Endodermal cell (in vitro differentiated cells): ENCODE measurements at places on chromosomes 11 and 22. TPM values are rescaled to one million over a fixed set of nuclear protein-coding genes. Genes with fewer than 3 reads are reported as not detected.
A peak's percentile ranks its signal among the peaks of the same experiment; 100 is the strongest.

DNA sequence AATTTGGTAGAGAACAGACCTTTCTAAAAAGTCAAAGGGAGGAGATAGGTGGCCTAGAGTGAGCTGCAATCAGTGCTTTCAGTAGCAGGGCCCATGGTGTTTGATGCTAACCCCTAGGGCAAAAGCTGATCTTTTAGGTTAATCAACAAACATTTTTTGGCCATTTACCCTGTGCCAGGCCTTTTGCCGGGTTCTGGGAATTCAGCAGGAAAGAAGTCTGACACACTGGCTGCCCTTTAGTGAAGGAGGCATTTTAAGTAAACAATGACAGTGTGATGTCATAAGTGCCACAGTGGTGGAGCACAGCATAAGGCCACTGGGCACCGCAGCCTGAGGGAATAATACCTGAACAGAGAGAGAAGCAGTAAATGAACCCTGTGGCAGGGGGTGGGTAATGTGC, 29.0 kb downstream of the C22orf31 start:
- DNase-seq: no peak

DNA sequence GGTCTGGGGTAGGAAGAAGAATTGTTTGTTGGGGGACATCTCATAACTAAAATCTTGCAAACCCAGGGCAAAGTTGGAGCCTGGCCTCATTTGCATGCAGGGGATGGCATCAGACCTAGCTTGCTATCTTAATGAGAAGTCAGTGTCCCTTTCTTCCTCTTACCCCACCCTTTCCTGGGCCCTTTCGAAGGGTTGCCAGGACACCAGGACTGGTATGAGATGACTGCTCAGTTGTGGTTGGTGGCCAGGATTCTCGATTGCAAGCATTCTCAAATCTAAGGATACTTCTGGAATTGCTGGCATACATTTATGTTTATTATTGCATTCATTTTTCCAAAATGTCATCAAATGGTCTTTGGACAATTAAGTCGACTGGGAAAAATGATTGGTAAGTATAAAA, 131.0 kb downstream of the SLC1A2 start:
- DNase-seq: no peak

GRCh38 chr11:93614173-93614722, 47.2 kb upstream of the CEP295 start:
- peak; percentile 59 for DNase-seq

DNA sequence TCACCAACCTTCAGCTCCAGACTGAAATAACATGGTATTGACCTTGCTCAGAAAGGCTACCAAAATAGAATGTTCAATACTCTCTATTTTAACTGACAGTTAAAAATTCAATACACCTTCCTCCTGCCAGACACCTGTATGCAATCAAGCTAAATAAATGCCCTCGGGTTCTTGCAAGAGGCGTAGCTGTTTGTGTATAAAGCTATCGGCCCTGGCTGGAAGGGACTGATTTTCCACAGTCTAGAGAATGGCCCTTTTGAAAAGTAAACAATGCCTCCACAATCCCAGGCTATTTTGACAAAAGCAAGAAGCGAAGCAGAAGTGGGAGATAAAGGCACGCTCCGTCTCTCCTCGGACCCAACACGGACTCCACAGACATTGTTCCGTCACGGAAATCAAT, 791.2 kb downstream of the BRD1 start:
- DNase-seq: no peak

- DNase-seq: no peak
These were observed at the start of gene MRPL23 for GRCh38 chr11:1946812-1947484. MRPL23 (plus strand) TSS chr11:1947332; CDS start chr11:1947363, 31 bp downstream.

The HBD gene
- total RNA-seq: not detected in 3 replicates

The FAT3 gene
- total RNA-seq: 24.9 and 26.2 TPM in 2 replicates

GRCh38 chr22:40666151-40666848, 13.0 kb upstream of the MCHR1 start:
- DNase-seq: no peak

DNA sequence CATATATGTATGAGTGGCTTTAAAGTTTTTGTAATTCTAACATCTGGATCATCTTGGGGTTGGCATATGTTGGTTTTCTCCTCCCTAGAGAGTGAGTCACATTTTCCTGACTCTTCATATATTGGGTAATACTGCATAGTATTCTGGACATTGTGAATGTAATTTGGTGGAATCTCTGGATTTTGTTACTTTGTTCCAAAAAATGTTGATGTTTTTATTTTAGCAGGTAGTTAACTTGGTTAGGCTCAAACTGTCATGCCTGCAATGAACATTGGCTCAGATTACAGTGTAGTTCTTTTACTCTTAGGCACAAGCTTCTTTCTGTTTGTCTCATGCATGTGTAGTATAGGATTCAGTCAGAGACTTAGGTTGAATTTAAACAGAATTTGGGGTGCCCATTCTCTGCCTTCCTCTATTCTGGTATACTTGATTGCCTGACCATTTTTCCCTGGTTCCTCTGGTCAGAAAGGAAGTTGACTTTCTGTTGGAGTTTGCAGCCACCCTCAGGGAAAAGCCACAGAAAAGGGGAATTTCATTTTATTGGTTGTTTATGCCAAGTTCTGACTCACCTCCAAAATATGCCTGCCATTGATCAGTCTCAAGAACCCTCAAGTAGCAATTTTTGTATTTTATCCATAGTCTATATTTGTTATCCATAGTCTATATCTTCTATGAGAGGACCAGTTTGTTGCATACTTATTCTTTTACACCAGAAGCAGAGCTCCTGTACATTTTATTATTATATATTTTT, 151.7 kb downstream of the UVRAG start:
- DNase-seq: no peak

DNA sequence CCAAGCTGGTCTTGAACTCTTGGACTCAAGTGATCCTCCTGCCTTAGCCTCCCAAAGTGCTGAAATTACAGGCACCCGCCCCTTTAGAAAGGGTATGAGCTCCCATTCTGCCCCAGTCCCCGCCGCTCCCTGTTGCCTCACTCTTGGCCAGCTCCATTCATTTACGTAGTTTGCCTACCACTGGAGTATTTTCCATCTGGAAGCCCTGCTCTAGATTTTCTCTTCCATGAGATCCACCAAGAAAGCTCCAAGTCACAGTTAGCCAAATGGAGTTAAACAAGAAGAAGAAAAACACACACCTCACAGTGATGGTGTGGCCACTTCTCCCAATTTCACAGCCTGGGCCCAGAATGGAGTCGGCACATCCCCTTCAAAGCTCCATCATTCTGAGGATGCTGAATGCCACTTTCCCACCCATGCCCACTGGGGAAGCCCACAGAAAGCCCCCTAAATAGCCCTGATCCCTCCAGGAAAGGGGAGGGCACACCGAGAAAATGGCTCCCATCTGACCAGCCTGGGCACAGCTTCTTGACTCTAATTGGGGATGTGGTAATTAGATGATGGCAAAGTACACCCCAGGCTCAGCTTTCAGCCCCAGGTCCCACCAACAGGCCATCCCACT, 381.2 kb downstream of the MN1 start:
- DNase-seq: no peak

GRCh38 chr11:95419915-95420314, 188.9 kb upstream of the SESN3 start:
- no peak for DNase-seq

DNA sequence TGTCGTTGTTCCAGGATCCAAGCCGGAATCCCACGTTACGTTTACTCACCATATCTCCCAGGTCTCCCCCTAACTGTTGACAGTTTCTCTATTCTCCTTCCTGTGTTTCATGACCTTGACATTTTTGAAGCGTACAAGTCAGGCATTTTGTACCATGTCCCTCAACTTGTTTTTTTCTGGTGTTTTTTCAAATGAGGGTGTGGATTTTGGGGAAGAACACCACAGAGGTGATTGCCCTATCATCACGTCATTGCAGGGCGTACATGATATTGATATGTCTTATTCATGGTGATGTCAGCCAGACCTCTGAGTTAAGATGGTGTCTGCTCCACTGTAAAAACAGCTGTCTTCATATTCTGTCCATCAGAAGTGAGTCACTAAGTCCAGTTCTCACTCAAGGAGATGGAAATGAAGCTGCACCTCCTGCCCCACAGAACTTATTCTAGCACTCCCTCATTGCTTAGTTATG, 28.3 kb upstream of the SOX10 start:
- no peak for DNase-seq

DNA sequence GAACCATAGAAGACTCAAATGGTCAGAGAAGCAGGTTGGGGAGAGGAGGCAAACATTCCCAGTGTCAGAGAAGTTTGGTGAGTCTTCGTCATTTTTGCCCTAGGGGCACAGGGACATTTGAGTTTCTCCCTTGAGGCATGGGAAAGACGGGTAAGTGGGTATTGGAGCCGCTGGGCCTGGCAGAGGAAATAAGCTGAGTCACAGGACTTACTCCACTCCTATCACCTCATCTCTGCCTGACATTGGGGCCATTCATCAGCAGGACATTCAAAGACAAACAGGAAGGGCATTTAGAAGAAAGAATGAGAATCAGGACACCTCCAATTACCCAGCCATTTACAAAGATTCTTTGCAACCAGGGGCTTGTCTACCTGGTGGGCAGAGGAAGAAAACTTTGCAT, 100.7 kb upstream of the SEZ6L start:
- DNase-seq: peak; percentile 75

GRCh38 chr11:65425105-65425970, 2.7 kb downstream of the NEAT1 start:
- DNase-seq: peak; percentile 77

- DNase-seq: no peak
These were observed 73.3 kb upstream of the FAR1 start for GRCh38 chr11:13595166-13595565.

DNA sequence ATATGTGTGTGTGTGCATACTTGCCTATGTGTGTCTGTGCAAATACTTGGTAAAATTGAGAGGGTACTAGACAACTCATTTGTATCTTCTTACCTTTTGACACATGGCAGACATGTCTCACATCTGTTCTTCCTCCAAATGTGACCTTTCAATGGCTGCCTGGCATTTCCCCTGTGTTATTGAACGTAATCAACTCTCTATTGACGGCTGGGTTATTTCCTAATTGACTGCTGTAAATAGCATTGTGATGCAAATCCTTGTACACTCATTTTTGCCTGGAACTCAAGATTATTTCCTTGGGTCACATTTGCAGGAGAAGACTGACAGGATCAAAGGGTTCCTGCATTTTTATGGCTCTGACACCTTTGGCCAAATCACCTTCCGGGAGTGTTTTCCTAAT, 37.4 kb downstream of the KCNQ1 start:
- no peak for DNase-seq

The DRD2 gene
- 0.35 to 0.99 TPM (median 0.50 TPM) in 3 replicates for total RNA-seq

DNA sequence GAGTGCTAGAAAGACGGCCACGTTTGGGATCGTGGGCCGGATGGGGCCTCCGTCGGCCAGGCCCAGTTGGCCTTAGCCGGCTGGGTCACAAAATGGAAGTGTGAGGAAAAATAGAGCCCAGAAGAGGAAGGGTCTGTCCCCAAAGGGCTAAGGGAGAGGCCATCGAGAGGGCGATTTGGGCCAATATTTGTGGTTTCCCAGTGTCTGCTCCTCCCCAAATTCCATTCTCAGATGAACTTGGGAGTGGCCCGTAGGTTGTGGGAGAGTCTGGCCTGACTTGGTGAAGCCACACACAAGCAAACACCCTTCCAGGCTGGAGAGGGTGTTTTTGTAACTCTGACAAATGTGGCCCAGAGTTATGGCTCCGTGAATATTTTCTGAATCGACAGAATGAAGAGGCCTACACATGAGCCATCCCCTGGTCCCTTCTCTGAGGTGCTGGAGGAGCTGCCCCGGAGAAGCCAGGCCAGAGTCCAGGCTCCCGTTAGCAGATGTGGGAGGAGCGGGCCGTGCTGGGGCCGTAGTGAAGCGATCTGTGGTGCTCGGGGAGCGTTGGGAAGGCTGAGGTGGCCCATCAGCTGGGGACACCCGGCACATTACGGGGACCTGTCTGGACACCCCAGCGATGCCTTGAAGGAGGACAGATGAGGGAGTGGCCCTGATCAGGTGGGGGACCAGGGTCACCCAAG, 73.5 kb upstream of the PPARA start:
- no peak for DNase-seq

The UCP3 gene
- 1.9 TPM in 2 of 3 replicates, not detected in the other for total RNA-seq

The CHRDL2 gene
- 0.54 to 1.2 TPM (median 0.76 TPM) in 3 replicates for total RNA-seq

The POU2AF3 gene
- total RNA-seq: 0.41 and 0.55 TPM in 2 replicates
